T-helper 2 cell treated with Interferon-gamma antibody and Interleukin-4, amounts not matched to agents 5 μg/mL and 100 μg/mL, for 36 hours (primary cell): ENCODE measurements at places on chromosomes 2 and 18.

DNA sequence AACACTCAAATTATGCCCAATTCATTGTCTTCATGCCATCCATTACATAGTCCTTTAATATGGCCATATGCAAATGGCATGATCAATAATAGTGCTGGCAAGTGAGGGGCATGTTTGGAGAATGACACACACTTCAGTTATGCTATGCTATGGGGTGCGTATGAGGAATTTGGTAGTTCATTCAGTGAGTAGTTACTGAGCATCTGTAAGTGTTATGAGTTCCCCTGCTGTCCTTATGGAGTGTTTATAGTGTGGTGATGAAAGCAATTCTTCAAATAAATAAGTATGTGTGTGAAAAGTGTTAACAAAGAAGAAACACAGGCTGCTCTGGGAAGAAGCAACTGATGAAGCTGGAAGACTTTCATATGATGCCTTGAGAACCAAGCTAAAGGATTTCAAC, 383.7 kb upstream of the SLC14A2 start:
- DNase-seq = no peak

- no peak for DNase-seq
Observed at GRCh38 chr2:168517816-168518215, 61.7 kb downstream of the CERS6 start.

DNA sequence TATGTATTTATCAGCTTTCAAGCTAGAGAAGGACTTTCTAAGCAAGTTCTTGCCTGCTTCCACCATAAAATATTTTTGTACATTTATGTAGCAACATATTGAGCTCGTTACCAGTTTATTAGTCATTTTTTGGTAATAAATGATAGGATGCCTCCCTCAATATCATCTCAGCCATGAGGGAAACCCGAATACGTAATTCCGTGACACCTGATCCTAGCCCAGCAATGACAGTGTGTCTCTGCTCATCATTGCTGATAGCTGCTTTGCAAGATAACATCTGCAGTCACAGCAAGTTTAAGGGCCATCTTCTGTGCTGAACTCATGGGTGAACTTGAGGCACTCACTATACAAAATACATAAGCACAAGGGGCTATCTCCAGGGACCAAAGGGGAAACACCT, 62.2 kb downstream of the COL6A3 start:
- no peak for DNase-seq

- no peak for DNase-seq
Observed at GRCh38 chr18:34659579-34660517, 50.2 kb upstream of the DTNA start.

GRCh38 chr18:32158108-32158624, 31.7 kb upstream of the MEP1B start:
- DNase-seq = peak; percentile 60

GRCh38 chr2:67898595-67898994, 164.2 kb downstream of the C1D start:
- DNase-seq = no peak

- DNase-seq = no peak
Observed at GRCh38 chr2:75537658-75538057, 23.1 kb downstream of the EVA1A start.

GRCh38 chr2:11923935-11924334, 177.5 kb downstream of the LPIN1 start:
- no peak for DNase-seq

DNA sequence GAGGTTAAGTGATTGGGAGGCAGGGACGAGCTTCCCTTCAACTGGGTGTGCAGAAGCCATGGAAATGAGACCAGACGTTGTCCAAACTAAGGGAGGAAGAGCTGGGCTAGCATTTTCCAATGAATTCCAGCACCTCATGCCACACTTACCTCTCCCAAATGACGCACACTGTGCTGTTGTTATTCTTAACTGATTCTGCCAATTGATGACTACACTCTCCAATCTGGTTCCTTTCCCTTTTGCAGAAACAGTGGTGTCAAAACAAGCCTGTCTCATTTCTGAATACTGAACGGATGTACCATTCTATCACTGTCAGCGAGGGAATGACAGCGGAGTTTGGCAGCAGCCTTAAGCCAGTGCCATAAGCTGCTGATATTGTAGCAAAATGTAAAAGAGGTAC, 380.5 kb upstream of the HNRNPA3 start:
- no peak for DNase-seq

DNA sequence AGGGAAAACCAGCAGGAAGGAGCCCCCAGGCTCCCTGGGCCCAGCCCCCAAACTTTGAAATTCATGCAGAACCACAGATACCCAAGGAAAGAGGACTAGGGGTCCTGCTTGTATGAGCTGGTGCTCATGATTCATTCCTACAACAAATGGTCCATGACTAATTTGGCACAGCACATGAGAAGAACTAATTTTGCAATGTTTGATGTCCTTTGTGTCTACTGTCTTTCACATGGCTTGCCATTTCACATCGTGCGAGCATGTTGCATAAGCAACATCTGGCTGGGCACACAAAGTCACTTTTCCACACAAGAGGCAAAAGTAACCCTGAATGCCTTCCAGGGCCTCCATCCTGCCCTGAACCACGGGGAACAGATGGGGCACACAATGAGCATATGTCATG, 149.6 kb upstream of the APCDD1 start:
- DNase-seq = no peak

DNA sequence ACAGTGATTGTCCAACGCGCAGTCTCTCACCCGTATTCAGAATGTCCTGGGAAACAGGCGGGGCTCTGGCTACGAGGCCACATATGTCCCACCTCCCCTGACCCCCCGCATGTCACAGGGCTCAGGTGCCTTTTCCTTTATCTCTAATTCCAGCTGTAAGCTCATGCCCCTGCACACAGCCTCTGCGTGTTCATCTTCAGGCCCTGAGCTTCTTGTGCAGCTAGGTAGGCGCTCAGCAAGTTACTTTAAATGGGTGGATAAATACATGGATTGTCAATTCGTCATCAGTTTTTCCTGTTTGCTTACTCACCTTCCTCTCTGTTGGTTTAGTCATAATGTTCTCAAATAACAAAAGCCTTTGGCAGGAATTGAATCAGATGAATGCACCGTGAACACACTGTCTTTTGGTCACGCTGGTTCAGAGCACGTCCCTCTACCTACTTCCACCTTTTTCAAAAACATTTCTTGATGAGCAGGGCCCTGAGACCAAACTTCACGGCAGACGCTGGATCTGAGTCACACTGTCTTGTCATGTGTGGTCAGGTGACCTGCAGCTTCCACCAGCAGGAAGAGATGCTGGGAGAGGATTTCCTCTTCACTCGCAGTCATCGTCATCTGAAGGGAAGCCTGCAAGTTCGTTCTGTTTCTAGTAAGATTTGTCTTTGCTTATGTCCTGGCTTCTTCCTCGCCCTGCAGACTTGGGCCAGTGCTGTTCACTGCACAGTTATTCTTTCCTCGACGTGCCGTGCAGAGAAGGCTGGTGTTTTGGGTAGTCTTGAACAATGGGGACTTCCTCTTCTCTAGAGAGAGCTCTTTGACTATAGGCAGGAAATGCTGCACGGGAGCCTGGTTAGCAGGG, 138.1 kb downstream of the PTGR3 start:
- peak; percentile 71 for DNase-seq

- DNase-seq = no peak
Observed at GRCh38 chr2:217551252-217551899, 451.4 kb downstream of the TNS1 start.

DNA sequence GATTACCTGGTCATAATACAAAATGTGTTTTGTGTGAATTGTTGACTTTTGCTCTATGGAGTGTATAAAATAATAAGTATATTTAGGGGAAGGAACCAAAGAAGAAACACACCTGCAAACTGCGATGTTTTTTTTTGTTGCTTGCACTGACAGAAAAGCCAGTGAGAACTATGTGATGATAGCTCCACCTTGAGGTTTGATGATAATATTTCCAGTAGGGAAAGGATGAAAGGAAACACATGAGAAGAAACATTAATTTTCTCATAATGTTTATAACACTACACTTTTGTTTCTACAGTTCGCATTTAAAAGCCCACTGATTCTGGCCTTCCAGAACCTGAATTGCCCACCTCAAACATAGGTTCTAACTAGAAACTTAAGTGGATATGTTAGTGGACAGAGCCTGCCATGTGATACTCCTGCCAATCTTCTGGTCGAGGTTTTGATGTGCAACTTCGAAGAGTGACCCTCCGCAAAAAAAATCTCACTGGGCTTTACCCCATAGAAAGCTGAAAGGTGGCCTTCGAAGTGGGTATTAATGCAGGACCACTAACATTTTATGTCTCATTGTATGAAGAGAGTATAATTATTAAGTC, 476.4 kb upstream of the SPHKAP start:
- DNase-seq = no peak

- no peak for DNase-seq
Observed at GRCh38 chr2:68423966-68424650, 43.0 kb downstream of the FBXO48 start.

GRCh38 chr2:219128396-219128795, 32.2 kb downstream of the NHEJ1 start:
- no peak for DNase-seq

DNA sequence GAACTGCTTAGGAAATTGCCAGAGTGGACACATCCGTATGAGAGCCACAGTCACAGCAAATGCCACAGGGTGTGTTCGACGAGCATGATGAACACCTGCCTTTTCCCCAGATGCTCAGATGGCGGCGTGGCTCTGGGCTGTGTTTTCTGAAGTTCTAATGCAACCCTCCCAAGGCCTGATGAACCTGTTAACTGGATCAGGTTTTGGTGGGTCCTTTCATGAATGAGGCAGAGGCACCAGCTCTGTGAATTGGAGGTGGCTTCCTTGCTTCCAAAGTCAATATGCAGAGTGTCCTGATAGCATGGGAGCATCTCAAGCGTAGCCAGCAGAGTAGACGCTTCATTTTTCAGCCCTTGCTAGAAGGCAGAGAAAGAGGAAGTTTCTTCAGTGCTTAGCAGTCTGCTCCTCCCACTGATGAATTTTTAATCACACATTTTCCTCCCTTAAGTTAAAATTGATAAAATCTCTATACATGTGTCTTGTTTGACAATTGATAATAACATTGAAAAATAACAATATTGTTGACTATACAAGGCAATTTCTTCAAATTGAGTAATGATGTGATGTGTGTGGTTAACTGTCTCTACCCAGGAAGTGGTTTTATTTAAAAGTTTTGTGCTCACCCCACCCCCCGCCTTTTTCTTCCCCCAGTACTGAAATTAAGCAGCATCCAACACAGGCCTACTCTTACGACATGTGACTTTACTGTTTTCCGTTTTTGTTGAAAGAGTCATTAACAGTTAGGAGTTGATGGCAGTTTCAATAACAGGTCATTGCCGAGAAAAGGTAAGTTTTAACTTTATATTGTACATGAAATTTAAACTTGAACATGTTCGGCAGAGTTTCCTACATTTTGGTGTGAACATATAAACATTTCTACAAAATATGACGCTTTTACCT, at the start of gene ARHGAP15:
ARHGAP15 (plus strand) TSS at position 739 of the 900 bp plus-strand sequence.
- peak; percentile 65 for DNase-seq

- no peak for DNase-seq
Observed at GRCh38 chr18:58412844-58413666, 215.8 kb downstream of the ALPK2 start.

DNA sequence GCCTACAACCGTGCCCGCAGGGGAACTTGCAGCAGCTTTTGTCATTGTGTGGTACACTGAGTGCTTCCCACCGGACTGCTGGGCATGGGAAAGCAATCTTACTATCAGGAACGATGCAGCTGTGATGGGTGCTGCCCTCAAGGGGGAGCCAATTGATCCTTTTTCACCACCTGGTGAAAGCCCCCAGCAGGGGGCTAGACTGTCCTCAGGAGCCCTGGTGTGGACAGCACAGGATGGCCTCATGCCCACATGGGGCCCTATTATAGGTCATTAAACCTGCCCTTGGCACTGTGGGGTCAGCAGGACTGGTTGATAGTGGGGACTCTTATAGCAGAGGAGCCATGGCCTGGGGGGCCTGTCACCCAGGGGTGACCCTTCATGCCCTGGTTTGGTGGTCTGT, 172.2 kb downstream of the GLI2 start:
- no peak for DNase-seq

- no peak for DNase-seq
Observed at GRCh38 chr18:47254341-47254939, 3.0 kb upstream of the SKOR2 start.

DNA sequence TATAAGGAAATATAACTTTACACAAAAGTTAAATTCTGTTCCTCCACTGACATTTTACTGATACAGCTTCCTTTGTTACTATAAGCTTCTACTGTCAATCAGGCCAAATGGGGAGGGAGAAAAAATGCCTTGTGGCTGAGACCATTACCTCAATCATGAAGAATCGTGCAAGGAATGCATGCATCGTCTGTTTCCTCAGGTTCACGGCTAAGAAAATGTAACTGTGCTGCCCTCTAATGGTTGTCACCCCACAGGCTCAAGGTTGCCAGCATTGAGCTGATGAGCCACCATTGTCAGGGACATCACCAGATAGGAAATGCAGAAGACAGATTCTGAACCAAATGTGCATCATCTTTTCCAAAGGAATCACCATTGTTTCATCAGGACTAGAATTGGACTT, 426.9 kb downstream of the CDH2 start:
- no peak for DNase-seq

- DNase-seq = peak; percentile 8
Observed at GRCh38 chr2:222751821-222752719, 80.6 kb downstream of the MOGAT1 start.

GRCh38 chr18:41687138-41687537, 267.9 kb upstream of the PIK3C3 start:
- no peak for DNase-seq

GRCh38 chr2:39266916-39267434, 23.2 kb upstream of the CDKL4 start:
- DNase-seq = no peak

DNA sequence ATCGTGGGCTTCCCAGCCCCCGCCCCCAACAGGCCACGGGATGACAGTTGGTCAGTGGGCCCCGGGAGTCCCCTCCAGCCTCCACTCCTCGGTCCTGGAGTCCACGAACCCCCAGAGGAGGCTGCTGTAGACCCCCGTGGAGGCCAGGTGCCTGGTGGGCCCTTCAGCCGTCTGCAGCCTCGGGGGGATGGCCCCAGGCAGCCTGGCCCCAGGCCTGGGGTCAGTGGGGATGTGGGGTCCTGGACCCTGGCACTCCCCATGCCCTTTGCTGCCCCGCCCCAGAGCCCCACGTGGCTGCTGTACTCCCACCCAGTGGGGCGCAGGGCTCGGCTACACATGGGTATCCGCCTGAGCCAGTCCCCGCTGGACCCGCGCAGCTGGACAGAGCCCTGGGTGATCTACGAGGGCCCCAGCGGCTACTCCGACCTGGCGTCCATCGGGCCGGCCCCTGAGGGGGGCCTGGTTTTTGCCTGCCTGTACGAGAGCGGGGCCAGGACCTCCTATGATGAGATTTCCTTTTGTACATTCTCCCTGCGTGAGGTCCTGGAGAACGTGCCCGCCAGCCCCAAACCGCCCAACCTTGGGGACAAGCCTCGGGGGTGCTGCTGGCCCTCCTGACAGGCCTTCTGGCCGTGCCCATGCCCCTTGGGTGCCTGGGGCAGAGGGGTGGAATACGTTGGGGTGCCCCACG, 7.6 kb downstream of the NEU4 start:
- DNase-seq = peak; percentile 2

GRCh38 chr2:240893363-240893844, 2.6 kb downstream of the MAB21L4 start:
- DNase-seq = peak; percentile 22

GRCh38 chr2:27915874-27916273, 25.3 kb downstream of the BABAM2 start:
- no peak for DNase-seq

GRCh38 chr2:19987936-19988335, 2.0 kb downstream of the WDR35 start:
- no peak for DNase-seq
